SK-N-SH (cell line): ENCODE measurements at places on chromosomes 1 and 21. TPM values are rescaled to one million over a fixed set of nuclear protein-coding genes. Genes with fewer than 3 reads are reported as not detected.
A peak's percentile ranks its signal among the peaks of the same experiment; 100 is the strongest.

GRCh38 chr1:200969726-200970561 lies 53.6 kb downstream of the KIF21B start:
- DNase-seq: no peak

- no peak for DNase-seq
Measured at GRCh38 chr1:208118841-208119606, 125.2 kb downstream of the PLXNA2 start.

DNA sequence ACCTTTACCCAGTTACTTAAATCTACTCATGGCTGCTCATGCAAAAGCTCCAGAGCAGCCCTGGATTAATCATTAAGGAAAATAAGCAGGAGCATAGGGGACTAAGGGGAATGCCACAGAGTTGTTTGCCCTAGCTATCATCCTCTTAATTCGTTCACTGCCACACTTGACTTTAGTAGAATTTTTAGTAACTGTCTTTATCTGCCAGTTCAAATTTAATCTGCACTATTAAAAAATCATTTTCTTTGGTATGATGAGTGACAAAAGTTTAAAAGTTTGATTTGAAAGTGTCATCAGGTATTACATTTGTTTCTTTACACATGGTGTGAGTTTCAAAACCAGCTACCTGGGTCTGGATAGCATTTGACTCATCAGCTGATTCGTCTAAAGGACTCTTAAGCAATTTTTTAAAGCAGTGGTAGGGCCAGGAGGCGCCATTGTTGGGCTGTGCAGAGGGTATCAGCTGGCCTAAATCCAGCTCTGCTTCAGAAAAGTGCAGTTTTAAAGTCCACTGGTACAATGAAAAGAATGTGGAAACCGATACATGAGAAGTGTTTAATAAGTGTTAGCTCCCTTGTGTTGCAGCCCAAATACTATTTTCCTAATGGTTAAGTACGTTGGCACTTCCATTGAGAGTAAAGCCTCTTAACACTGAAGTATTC lies 69.9 kb upstream of the DR1 start:
- DNase-seq: no peak

DNA sequence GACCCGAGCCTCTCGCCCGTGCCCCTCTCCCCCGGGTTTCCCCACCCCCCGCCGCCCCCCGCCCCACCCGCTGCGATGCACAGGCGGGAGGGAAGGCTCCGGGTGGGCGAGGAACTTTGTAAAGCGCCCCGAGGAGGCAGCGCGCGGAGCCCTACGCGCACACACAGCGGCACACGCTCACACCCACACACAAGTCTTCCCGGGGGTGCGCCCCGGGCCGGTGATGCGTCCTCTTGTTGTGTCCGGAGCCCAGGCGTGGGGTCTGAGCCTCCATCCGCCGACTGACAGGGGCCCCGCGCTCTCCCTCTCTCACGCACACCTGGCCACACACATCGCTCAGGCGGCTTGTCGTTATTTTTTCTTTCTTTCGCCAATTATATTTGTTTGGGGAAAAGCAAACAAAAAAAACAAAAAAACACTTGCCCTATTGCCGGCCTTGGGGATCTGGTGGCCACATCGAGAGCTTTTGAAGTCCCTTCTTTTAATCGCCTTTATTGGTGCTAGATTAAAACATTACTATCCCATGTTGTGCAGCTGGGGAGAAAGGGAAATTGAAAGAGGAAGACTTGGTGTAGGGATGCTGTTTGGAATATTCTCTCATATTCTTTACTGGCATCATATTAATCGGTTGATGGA lies 770 bp downstream of the NTNG1 start:
- peak; percentile 44 for DNase-seq

DNA sequence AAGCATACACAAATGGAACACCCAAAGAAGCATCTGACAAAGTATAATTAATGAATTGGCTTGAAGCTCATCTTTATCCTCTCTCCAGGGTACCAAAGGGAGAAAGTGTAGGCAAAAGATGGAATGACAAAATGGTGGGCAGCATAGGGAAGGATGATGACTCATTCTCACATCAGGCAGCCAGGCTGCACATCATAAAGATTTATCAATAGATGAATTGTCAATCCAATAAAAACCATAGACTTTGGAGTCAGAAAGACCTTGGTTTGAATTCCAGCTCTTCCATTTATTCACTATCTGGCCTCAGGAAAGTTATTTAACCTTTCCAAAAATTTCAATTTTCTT lies 138.5 kb downstream of the TNR start:
- DNase-seq: no peak

GRCh38 chr1:216881695-216882094 lies 158.5 kb upstream of the ESRRG start:
- no peak for DNase-seq

DNA sequence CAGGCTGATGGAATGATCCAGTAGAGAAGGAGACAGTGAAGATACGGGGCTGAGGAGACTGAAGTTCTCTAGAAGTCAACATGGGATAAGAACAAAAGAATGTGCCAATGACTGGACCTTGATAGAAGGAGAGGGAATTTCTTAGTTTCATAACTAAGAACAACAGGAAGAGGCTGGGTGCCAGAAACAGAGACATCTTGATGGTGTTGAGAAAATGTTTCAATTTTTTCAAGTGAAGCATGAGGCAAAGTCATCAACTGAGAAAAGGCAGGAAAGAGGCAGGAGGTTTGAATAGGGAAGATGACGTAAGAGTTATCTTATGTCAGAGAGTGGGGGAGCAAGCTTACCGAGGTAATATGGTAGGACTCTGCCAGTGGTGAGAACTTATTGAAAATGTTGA lies 80.1 kb downstream of the SPAG17 start:
- no peak for DNase-seq

- DNase-seq: no peak
Measured at GRCh38 chr1:198717510-198717909, 78.7 kb downstream of the PTPRC start.

Gene ROR1
- 4.0 and 5.5 TPM in 2 replicates for polyA plus RNA-seq

Gene AGT
- 0.39 and 0.41 TPM in 2 replicates for polyA plus RNA-seq

Gene CFHR5
- not detected in 2 replicates for polyA plus RNA-seq

Gene TMEM240
- polyA plus RNA-seq: 6.5 and 8.1 TPM in 2 replicates

Gene S100A6
- 844 and 895 TPM in 2 replicates for polyA plus RNA-seq

Gene TRIM45
- polyA plus RNA-seq: 7.4 and 9.7 TPM in 2 replicates
